ENCODE measurements at places on chromosomes 11 and 22. TPM values are rescaled to one million over a fixed set of nuclear protein-coding genes. Genes with fewer than 3 reads are reported as not detected.

DNA sequence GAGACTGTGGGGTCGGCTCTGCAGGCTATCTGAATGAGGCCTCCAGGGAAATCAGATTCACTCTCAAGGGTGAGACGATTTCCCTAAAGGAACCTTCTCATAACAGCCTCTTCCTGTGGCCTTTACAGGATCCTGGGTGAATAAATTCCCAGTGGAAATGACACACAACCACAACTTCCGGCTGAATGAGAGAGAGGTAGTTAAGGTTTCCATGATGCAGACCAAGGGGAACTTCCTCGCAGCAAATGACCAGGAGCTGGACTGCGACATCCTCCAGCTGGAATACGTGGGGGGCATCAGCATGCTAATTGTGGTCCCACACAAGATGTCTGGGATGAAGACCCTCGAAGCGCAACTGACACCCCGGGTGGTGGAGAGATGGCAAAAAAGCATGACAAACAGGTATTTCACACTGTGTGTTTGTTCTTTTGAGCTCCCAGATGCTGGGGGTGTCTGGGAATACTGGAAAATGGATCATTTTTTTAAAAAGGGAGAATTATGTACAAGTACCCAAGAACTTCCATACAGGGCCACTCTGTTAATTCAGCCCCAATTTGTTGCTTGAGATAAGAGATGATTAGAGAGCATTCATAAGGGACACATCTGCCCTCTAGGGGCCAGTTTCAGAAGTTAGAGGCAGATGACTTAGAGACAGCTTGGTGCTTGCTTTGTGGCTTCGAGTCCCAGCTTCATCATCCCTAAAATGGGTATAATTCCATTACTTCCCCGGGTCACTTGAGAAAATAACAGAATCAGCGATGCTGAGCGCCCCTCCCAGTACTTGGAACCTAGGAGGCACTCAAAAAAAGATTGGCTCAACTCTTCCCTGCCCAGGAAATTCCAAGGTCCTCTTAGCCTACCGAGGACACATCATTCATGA lies 10.2 kb downstream of the SERPIND1 start:
- peak; percentile 73 for DNase-seq

DNA sequence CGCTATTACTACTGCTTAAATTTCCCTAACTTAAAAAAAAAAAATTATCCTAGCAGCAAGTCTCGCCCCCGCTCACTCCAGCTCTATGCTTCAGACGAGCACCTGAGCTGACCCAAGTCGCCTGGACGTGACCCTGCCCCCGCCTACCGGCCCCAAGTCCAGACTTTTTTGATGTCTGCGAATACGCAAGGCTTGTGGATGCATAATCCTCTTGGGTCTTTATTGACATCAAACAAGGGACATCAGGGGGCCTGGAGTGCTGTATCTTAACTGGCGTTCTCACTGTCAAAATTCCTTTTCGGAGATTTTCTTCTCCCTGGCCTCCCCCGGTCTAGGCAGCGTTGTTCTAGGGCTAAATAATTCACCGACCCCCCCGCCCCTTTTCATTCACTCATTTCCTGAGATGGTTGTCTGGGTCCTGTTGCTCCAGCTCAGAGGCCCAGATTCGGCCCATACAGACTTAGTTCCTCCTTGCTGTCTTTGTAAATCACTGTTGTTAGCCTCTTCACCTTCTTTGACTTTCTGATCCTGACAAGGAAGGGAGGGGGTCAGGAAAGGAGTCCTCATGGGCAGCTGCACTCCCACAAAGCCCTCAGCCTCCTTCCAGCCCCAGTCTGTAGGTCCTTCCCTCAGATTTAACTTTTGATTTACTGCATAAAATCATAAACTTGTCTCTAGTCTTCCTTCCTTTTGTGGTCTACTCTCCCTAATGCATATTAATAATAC lies 601 bp upstream of the LRP4 start:
- no peak for DNase-seq

The LMNTD2 gene
- 35.0 TPM for total RNA-seq

GRCh38 chr11:100663583-100663982 lies 23.5 kb upstream of the ARHGAP42 start:
- no peak for DNase-seq

DNA sequence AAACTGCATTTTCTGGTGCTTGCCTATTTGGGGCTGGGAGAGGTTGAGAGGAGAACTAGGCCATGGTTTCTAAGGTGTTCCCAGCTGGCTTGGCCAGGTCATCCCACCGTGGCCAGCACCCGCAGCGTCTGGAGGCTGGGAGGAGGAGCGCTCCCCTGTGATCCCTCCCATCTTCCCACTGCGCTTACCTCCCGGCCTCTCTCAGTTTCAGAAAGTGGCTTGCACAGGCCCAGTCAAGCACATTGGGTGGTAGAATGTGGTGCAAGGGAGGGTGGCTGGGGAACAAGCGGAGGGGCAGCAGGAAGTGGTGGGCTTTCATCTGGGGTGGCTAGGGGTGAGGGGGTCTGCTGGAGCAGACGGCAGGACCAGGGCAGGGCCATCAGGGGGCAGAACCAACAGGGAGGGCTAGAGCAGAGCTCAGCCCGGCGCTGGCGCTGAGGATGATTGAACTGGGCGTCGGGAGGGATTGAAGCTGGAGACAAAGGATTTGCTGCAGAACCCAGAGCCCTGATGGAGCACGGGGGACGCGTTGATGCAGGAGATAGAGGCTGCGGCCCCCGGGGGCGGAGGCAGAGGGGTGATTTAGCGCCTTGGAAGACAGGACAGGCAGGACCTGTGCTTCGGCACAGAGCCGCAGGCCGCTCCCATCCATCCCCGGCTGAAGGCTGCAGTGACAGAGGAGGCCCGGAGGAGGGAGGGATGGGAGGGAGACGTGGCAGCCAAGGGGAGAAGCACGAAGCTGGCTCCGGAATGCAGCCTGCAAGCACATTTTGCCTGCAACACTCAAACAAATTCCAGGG lies 76.0 kb downstream of the TRIM29 start:
- no peak for DNase-seq

GRCh38 chr11:126407101-126407521 lies 51.6 kb downstream of the ST3GAL4 start:
- no peak for DNase-seq

- no peak for DNase-seq
Measured at GRCh38 chr22:45233386-45233785, 7.3 kb downstream of the KIAA0930 start.
